ENCODE measurements at places on chromosomes 7 and 10. TPM values are rescaled to one million over a fixed set of nuclear protein-coding genes. Genes with fewer than 3 reads are reported as not detected.

GRCh38 chr10:108901781-108902618, 1021.3 kb downstream of the XPNPEP1 start:
- peak; percentile 8 for DNase-seq

DNA sequence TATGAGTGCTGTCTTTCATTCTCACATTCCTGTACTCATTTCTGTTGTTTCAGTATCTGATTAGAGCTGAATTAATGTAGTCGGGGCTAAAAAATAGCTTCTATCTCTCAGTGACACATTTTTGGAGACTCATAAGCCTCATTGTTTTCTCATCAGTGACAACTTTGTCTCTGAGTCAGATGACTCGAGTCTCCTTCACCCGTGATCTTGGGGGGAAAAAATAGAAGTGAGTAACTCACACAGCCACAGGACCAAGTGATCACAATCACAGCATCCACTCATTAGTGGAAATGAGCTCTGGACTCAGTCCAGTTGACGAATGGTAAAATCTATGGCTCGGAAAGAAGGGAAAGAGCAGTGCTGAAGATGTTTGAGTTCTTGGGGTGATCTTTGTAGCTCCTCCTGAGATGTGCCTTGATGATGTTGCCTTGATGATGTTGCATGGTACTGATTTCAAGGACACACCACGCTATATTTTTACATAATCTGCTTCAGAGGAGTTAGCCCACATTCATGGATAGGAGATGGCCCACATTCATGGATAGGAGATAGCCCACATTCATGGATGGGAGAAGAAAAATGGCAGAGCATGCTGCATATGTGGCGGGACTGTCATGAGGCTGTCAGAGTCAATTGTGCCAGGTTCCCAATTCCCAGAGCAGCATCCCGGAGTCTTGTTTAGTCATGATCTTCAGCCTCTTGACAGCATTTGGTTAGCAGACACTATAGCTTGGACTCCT, 214.7 kb downstream of the CELF2 start:
- DNase-seq = no peak

- DNase-seq = no peak
Measured at GRCh38 chr10:14087566-14087965, 243.2 kb downstream of the FRMD4A start.

DNA sequence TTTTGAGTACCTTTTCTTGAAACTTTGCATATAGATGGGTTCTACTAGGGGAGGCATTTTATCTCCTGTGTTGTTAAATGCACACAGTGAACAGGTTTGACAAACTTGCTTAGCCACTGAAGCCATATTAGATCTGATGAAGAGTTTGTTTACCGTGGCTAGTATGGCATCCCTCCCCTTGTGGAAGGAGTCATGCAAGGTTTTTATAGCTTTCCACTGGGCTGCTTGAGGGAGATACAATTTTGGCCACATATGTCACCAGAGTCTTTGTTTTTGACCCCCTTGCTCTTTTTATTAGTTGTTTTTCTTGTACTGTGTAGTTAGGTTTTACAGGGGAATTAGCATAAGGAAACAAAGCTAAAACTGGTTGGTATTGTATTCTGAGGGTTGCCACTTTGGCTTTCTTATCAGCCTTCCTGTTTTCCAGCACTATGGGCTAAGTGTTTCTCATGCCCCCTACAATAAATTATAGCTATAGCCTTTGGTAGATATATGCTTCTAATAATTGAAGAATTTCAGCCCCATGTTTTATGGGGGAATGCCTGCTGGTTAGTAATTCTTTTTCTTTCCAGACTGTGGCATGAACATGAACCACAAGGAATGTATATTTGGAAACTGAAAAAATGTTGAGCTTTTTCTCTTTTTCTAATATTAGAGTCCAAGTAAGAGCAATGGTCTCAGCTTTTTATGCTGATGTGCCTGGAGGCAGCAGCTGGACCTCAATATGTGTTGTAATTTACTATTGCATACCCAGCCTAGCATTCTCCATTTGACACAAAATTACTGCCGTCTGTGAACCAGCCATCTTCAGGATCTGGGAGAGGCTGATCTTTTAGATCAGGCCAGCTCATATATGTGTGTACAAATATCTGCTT, 18.4 kb upstream of the STEAP2 start:
- DNase-seq = peak; percentile 67

GRCh38 chr10:22110761-22111160, 107.1 kb downstream of the EBLN1 start:
- no peak for DNase-seq

DNA sequence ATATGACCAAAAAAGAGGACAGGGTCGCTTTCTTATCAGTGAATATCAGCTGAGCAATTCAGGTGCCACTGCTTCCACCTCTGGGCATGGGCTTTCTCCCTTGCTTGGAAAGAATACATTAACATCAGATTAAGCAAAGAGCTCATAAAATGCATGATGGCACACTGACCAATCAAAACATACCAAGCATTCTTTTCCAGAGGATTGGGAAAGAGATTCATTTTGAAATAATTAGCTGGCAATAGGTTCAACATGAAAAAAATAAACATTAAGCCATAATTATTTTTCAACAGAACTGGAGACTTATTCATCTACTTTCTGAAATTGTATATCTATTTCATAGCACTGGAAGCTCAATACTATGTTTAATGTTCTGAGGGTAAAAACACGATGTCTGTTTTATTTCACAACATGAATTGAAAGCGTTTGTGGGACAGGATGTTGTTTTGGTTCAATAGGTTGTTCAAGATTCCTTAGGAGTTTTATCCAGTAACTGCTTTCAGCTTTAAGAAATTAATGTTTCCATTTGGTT, 53.2 kb downstream of the TFAM start:
- DNase-seq = peak; percentile 68

- peak; percentile 36 for DNase-seq
Measured at GRCh38 chr10:17001297-17001744, 128.3 kb downstream of the CUBN start.

- no peak for DNase-seq
Measured at GRCh38 chr10:62308101-62308500, 39.5 kb upstream of the RTKN2 start.

DNA sequence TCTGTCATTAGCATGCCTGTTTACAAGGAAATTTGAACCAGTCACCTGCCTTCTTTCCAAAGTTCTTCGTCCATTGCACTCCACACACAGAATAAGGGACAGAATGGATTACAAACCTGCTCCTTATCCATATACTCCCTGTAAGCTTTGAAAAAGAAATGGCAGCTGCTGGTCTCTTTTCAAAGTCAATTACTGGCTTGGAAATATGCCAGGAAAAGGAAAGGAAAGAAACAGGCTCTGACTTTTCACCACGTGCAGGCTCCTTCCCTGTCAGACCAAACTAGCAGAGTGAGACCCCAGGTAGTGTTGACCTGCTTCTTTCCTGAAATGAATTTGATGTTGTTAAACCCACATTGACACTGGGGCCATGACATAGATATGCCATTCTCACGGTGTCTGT, 84.5 kb downstream of the LHFPL3 start:
- no peak for DNase-seq

DNA sequence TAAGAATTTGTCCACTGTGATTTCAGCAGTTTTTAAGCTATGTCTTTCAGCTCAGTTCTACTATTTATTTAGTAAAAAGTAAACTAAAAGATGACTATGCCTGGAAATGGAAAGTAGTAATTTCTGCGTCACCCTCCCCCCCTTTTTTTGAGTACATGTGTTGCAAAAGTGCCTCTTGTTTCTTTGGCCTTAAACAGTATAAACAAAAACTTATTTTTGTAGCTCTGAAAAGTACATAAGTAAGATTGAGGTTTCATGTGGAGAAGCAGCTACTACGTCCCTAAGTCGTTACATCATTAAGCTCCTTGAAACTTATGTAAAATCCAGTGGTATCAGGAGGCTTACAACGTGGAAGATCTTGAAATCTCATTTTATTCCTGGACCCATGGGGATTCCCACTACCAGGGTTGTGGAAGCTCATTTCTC, 46.3 kb upstream of the HBP1 start:
- DNase-seq = no peak

DNA sequence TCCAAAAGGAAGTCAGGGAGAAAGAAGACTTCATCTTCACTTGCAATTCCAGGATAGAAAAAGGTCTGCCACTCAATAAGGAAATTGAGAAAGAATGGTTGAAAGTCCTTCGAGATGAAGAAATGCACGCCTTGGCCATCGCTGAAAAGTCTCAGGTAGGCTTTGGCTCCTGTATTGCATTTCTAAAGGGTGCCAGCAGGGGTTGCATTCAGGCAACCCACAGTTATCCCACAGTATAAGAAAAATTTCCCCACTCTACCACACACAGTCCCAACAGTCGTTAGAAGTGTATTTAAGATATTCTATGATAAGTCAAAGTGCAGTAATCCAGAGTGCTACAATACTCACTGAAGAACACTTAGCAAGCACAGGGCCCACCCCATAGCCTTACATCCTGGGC, 93.4 kb upstream of the FGL2 start:
- no peak for DNase-seq

GRCh38 chr7:96308253-96308949, 13.5 kb downstream of the SLC25A13 start:
- DNase-seq = no peak

DNA sequence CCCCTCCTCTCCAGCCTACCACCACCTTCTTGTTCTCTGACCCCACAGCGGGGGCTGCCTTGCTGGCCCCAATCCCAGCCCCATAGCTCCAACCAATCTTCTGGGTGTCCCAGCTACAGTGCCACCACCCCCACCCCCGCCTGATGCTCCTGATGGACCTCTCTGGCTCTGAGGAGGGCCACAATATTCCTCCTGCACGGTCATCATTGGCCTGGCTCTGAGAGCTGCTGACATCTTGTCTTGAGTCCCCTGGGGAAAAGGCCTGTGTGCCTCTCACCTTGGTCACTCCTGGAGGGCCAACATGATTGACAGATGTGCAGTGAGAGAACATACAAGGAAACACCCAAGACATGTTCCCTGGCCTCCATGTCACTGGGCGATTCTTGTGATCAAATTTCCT, 7.6 kb downstream of the GDF2 start:
- no peak for DNase-seq

GRCh38 chr7:97479740-97480290, 252.1 kb upstream of the TAC1 start:
- DNase-seq = no peak

DNA sequence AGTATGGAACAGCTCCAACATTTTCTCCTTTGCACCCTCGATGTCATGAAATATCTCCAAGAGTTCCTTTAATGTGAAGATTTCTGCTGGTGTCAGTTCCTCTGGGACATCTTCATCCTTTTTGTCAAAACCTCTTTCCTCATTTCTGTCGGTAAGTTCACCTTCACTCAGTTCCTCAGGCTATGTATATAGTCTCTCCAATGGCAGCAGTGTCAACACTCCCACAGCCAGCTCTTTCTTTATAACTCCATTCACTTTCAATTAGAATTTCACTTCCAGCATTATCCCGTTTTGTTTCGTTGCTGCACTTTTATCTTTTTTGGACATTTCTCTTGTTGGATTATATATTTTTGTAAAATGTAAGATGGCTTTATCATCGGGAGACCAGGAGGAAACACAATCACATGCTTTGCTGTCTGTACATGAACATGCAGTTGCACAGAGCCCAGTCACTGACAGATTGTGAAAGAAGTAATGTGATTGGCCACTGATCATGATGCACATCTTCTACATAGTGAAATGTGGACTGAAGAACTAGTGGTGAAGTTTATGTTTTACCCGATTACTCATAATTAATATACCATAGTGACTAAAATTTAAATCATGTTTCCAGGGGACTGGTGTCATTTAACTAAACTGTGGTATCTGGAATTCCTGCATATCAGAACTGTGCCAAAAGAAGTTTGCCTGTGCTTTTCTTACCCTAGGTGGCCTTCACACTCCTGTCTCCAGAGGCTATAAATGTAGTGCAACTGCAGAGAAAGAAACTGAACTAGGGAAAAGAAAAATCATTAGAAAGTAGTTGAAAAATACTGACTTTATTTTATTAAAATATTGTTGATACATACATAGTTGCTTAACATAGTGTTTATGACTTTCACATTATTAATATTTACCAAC, 289.6 kb downstream of the PPP1R3A start:
- no peak for DNase-seq

The ZDHHC4 gene
- 20.9 TPM for total RNA-seq

The UPK3BL2 gene
- total RNA-seq = 6.8 TPM

The CFAP46 gene
- total RNA-seq = not detected

The GNGT1 gene
- total RNA-seq = not detected

Measured in HFFc6 (cell line).